Foreskin keratinocyte (primary cell): ENCODE measurements at places on chromosomes 5 and 9.

DNA sequence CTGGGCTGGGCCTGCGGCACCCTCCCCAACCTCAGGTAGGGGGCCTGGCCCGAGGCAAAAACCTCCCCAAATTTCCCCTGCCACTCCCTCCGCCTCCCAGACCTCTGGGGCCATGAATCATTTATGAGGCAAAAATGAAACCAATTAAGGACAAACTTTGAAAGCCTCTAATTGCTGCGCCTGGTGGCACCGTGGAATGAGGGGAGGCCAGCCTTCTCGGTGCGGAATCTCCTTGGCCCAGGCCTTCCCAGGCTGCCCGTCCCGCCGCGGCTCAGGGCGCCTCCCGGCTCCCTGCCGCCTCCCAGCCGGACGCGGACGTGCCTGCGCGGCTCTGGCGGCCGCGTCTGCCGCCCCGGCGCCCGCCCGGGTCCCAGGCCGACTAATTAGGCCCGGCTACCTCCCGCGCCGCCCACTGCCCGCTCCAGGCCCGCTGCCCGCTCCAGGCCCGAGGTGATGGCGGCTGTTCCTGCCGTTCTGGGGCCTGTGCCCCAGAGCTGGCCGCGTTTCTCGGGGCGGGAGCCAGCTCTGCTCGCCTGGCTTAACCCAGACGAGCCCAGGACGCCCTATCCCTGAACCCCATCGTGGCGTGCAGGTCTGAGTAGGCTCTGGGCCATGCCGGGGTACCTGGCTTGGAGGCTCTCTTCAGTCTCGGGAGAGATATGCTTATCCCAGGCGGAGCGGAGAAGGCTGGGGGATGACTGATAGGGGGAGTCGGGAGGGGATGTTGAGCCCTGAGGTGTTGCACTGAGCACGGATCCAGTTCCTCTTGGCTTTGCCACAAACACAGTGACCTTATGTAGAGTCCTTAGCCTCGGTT lies 20.1 kb downstream of the CXXC5 start:
- peak; percentile 38 for DNase-seq

DNA sequence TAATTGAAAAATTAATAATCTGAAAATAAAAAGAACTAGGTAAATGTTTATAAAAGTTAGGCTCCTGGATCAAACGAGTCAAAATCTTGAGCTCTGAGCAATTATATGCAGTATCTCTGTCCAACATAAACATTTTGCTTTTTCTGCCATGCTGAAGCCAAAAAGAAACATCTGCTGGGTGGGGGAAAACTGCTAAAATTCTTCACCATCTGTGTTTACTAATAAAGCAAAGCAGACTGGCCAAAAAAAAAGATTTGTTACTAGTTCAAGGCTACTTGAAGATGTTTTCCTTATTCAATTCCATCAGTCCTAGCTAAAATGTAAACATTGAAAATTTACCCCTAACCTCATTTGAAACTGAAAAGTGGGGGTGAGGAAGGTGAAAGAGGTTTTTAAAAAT lies 29.7 kb downstream of the GTF3C4 start:
- no peak for DNase-seq

GRCh38 chr9:124285903-124286291 lies 28.1 kb downstream of the NEK6 start:
- no peak for DNase-seq

- DNase-seq: no peak
Observed at GRCh38 chr9:134535171-134535570, 106.4 kb upstream of the COL5A1 start.

GRCh38 chr5:74407701-74408100 lies 232.8 kb downstream of the ENC1 start:
- no peak for DNase-seq

GRCh38 chr9:12633016-12633765 lies 60.0 kb upstream of the TYRP1 start:
- no peak for DNase-seq

DNA sequence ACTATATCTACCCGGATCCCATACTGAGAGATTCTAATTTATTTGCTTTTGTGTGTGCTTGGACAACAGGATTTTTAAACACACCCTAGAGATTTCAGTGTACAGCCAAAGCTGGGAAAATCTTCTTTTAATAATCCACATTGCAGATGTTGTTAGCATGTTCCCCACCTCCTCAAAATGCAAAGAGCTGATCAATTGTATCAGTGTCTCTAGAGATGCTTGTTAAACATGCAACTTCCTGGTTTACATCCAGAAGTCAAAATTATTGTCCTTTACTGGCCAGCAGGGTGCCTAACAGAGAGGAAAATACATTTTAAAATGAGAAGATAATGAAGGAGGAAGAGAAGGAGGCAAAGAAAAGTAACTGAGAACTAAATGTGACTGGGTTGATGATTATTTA lies 793.3 kb downstream of the SEMA5A start:
- no peak for DNase-seq

GRCh38 chr9:84677080-84677479 lies 7.6 kb downstream of the NTRK2 start:
- no peak for DNase-seq

- no peak for DNase-seq
Observed at GRCh38 chr5:16490911-16491310, 25.3 kb upstream of the ZNF622 start.

- no peak for DNase-seq
Observed at GRCh38 chr5:173056783-173057061, 570 bp downstream of the CREBRF start.

DNA sequence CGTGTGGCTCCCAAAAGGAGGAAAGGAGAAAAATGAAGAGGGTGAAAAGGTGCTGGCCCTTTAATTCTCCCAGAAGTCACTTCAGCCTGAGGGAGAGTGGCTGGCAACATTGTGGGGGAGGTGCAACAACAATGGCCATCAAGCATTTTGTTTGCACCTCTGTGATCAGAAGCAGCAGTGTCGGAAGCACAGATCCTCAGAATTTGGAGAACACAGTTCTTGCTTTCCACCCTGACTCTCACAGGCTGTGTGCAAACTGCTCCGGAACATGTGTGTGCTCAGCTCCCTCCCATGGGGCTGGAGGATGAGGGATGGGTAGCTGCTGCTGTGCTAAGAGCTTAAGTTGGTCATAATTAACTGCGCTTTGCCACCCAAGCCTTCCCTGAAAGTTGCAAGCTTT lies 127.1 kb downstream of the DPYSL3 start:
- DNase-seq: no peak

GRCh38 chr9:123354806-123355508 lies 1.0 kb upstream of the CRB2 start:
- DNase-seq: no peak

- DNase-seq: no peak
Observed at GRCh38 chr9:123615381-123615780, 259.4 kb downstream of the CRB2 start.

DNA sequence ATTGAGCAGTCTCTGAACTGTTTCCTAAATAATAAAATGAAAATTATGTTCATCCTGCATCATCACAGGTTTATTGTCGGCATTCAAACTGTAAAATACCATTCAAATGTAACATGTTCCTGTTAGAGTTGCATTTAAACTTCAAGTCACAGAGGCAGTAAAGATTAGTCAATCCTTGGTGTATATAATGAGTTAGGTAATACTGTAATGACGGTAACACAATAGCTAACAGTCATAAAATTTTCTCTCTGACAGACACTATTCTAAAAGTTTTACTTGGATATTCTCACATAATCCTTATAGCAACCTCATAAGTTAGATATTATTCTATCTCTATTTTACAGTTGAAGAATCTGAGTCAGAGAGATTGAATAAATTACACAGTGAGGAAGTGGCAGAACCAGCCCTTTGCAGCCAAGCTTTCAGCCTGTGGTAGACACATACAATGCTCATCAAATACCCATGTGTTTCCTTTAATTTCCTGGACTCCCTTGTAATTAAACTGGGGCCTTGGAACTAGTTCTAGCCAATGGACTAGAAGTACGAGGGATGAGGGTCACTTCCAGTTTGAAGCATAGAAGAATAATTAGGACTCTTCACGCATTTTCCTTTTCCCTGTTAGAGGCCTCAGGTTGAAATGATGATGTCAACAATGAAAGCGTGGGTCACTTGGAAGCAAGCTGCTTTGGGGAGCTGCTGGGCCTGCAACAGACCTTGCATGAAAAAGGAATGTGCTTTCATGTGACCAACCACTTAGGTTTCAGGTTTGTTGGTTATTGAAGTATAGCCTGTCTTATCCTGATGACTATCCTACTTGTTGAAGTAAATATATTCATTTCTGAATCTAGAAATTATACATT lies 12.3 kb upstream of the CAST start:
- DNase-seq: no peak

- peak; percentile 100 for DNase-seq
Observed at GRCh38 chr5:87120518-87121303, 147.0 kb upstream of the RASA1 start.

DNA sequence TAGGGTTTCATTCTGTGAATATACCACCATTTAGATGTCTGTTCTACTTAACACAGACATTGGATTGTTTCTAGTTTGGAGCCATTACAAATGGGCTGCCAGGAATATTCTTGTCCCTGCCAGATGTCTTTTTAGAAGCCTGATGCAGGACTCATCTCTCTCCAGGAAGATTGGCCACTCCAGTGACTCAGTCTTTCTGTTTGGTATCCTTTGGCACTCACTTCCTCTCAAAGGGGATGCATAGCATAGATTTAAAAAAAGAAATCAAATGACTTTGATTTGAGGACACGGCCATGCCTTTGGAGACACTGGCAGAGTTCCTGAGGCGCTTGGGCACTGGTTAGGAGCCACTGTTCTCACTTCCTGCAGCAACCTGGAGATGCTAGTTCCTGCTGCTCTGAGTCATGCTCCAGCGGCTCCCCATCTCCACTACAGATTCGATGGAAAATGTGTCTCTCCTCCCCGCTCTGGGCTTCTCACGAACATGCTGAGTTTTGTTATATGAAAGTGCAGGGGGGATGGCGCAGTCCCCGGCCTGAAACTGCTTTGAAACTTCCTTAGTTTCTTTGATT lies 3.5 kb upstream of the ZNF366 start:
- DNase-seq: peak; percentile 69

DNA sequence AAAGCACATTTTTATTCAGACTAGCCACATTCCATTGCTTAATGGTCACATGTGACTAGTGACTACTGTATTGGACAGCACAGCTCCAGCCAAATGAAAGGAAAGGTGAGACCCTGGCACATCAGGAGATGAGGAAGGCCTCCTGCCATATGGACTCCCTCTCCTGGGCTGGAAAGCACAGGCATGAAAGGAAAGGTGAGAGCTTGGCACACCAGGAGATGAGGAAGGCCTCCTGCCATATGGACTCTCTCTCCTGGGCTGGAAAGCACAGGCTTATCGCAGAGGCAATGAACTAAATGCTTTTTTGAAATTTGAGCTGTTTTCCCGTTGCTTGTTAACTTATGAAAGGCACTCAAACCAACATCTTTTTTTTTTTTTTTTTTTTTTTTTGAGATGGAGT lies 144.8 kb upstream of the SLC12A2 start:
- DNase-seq: no peak

- DNase-seq: no peak
Observed at GRCh38 chr5:81005708-81006107, 45.5 kb downstream of the RASGRF2 start.

DNA sequence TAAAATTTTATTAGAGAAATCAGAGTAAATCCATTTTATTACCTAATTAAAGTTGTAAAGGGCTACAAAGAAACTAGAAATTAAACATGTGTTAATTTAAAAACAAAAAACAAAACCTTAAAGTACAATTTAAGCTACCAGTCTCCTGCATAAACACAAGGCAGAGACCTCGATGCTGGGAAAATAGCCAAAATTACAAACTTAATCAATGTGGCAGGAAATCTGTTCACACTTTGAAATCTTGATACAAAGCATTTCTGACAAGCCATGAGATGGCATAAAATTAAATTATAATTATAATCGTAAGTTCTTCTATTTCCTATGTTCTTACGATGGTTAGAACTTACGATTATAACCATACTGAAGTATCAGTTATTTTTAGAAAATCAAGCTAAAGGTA lies 158.0 kb upstream of the FREM1 start:
- no peak for DNase-seq

- DNase-seq: no peak
Observed at GRCh38 chr5:68086857-68087256, 128.7 kb upstream of the PIK3R1 start.

GRCh38 chr9:68627594-68627993 lies 77.4 kb upstream of the PIP5K1B start:
- DNase-seq: no peak

GRCh38 chr5:132463811-132464155 lies 26.8 kb downstream of the IRF1 start:
- DNase-seq: no peak

- no peak for DNase-seq
Observed at GRCh38 chr5:62327138-62328053, 21.4 kb downstream of the KIF2A start.

- DNase-seq: no peak
Observed at GRCh38 chr9:97388721-97389238, 23.1 kb upstream of the TDRD7 start.

- peak; percentile 34 for DNase-seq
Observed at GRCh38 chr5:126811515-126812198, 34.7 kb downstream of the LMNB1 start.

DNA sequence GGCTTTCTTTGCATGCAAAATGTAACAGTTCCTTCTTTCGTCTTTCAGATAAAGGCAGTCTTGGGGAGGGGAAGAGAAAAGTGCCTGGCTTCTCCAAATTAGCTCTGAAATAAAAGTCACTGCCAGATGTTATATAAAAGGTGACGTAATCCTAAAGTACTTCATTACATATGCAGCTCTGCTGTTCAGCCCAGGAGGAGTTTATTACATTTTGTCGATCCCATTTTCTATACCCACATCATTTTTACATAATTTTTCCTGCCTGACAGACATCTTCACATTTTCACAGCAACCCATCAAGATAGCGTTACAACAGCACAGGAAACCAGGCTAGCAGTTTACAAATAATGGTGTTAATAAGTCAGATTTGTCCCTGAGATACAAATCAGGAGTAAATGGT lies 86.7 kb upstream of the SLC30A5 start:
- no peak for DNase-seq

- DNase-seq: no peak
Observed at GRCh38 chr5:113274836-113275414, 159.9 kb downstream of the TSSK1B start.

GRCh38 chr9:121201045-121201737 lies 478 bp downstream of the RAB14 start:
- DNase-seq: no peak
